ENCODE measurements at places on chromosomes 6 and 20.

- DNase-seq = no peak
These were observed 126.6 kb upstream of the SALL4 start for GRCh38 chr20:51928931-51929330.

GRCh38 chr20:58167759-58168158 is 60.7 kb downstream of the ANKRD60 start:
- no peak for DNase-seq

DNA sequence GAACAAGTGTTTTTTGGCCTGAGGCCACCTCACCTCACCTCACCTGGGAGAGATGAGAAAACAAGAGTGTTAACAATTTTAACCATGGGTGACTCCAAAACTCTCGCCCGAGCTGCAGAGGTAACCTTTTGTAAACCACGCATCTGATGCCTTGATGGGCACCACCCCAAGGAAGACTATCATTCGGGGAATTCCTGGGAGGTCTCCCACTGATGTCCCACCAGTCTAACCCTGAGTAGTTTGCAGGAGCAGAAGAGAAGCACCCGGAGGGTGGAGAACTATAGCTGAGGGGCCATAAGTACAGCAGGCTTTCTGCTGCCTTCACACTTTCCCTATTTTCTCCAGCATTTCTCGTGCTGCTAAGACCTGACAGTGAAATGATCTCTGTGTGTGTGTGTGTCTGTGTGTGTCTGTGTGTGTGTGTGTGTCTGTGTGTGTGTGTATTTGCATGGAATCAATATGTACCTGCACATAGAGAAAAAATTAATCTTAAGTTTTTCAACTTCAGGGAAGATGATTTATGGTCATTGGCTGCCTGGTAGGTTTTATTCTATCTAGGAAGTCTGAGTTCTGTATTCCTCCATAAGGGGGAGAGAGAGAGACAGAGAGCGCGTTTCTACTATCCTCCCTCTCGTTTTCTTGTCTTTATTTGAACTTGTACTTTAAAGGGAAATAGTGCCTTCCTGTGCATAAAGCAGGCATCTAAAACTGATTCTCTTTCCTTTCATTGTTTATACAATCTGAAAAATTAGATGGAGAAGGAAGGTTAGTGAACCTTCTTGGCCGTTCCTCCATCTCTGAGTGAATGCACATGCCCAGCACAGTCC is 75.8 kb downstream of the CAP2 start:
- no peak for DNase-seq

- no peak for DNase-seq
These were observed 56.2 kb upstream of the NHSL1 start for GRCh38 chr6:138555421-138555988.

GRCh38 chr6:43231053-43231452 is 1.8 kb upstream of the DNPH1 start:
- DNase-seq = no peak

DNA sequence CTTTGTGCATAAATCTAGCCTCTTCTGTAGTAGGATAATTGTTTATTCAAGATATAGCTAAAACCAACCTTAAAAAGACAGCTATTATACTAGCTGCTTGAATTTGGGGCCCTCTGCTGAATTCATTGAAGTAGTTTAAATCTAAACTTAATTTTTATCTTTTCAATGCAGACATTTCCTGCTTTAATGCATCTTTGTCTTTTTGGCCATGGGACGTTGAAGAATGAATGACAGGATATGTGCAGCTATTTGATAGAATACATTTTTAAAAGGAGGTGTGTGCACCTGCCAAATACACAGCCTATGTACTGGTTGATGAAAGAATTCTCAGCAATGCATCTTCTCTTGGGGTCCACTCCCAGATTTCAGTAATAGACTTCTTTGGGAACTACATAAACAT is 524.9 kb downstream of the PHF3 start:
- no peak for DNase-seq

DNA sequence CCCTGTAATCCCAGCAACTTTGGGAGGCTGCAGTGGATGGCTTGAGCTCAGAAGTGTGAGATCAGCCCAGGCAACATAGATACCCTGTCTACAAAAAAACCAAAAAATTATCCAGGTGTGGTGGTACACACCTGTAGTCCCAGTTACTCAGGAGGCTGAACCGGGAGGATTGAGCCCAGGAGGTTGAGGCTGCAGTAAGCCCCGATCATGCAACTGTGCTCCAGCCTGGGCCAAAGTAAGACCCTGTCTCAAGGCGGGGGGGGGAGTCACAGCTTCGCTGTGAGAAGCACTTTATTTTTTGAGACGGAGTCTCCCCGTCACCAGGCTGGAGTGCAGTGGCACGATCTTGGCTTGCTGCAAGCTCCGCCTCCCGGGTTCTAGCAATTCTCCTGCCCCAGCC is 54.2 kb downstream of the EZR start:
- no peak for DNase-seq

GRCh38 chr6:2938632-2939083 is 32.7 kb downstream of the SERPINB6 start:
- no peak for DNase-seq

- no peak for DNase-seq
These were observed 19.2 kb downstream of the SMPDL3A start for GRCh38 chr6:122808121-122808885.

GRCh38 chr20:64051561-64052325 is 2.3 kb upstream of the SOX18 start:
- no peak for DNase-seq

GRCh38 chr20:53338716-53339115 is 254.9 kb downstream of the ZNF217 start:
- DNase-seq = no peak

- no peak for DNase-seq
These were observed 32.3 kb upstream of the TAGAP start for GRCh38 chr6:159077123-159077522.

DNA sequence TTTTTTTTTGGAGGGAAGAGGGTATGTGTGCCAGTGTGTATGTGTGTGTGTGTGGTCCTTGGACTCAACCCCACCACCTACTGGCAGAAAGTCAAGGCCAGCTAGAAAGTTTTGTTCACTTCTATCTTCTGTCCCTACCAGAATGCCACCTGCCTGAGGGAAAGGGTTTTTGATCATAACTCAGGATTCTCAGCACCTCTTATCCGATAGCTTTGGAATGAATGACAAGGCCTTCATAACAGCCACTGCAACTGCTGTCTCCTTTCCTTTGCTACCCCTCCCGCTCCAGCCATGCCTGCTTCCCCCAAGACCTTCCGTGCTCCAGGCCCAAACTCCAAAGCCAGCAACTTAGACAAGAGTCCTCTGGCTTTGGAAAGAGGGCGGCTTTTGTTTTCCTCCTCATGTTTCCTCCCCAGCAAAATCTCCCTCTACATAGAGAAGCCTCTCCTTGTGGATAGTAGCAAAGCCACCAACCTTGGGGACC is 18.7 kb downstream of the BTN3A1 start:
- no peak for DNase-seq

- no peak for DNase-seq
These were observed 80.5 kb upstream of the SGK1 start for GRCh38 chr6:134398453-134398852.

- DNase-seq = no peak
These were observed 10.3 kb downstream of the STXBP5 start for GRCh38 chr6:147214248-147215227.

GRCh38 chr6:41625442-41625841 is 12.8 kb upstream of the MDFI start:
- DNase-seq = no peak

Measured in NCI-H1048 (cell line).